Left forelimb (tissue), 1 donor: ENCODE measurements at places on chromosomes 2 and 18.

DNA sequence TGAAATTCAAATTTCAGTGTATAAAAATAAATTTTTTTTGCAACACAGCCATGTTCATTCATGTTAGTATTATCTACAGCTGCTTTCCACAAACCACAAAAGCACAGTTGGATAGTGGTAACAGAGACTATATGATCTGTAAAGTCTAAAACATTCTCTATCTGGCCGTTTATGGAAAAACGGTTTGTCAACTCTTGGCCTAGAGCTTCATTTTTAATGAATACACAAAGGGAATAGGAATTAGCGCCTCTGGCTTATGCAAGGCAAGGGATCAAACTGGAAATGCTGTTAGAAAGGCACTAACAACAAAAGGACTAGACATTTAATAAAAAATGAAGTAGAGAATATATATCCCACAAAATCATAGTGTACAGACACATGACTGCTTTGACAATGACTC lies 211.9 kb downstream of the EXOC6B start:
- no peak for DNase-seq

GRCh38 chr2:47617523-47618271 lies 165.2 kb upstream of the MSH6 start:
- peak; percentile 22 for DNase-seq

DNA sequence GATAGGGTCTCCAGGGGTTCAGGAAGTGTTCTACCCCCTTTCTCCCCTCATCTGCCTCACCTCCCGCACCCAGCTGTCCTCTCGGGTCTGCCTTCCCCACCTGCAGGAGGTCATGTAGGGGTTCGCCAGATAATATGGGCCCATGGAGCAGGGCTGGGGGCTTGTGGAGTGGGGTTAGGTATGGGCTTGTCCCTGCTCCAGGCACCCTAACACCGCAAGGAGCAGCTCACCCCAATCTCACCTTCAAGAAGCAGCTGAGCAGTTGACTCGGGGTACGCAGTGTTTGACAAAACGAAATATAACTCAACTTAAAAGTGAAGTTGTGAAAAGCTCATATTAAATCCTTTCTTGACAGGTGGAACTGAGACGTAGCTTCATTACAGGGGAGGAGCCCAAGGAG lies 99.6 kb downstream of the CTIF start:
- no peak for DNase-seq

- DNase-seq: no peak
These were observed 9.0 kb downstream of the TM4SF20 start for GRCh38 chr2:227370092-227370491.

DNA sequence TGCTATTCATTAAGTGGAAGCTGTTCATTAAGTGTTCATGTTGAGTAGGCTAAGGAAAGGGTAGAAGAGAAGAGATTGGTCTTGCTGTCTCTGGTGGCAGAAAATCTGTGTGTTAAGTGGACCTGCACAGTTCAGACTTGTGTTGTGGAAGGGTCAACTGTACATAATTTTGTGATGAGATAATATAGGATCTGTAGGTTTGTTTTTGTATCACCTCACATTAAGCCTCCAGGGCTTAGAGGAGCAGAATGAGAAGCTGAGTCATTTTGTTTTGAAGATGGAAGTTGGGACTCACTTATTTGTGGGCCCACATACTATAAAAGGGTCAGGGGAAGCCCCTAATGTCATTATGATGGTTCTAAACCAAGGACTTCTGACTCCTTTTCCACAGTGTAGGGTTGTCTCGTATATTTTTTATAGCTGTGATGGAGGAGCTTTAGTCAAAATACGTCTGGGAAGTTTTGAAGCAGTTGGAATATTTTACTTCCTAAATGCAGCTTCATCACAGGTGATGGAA lies 18.2 kb downstream of the PMS1 start:
- DNase-seq: no peak

GRCh38 chr2:137870682-137871081 lies 93.6 kb upstream of the HNMT start:
- DNase-seq: no peak

GRCh38 chr2:200466425-200467418 lies 43.1 kb downstream of the KCTD18 start:
- no peak for DNase-seq

GRCh38 chr2:182866095-182866460 lies 359 bp downstream of the FRZB start:
- no peak for DNase-seq

DNA sequence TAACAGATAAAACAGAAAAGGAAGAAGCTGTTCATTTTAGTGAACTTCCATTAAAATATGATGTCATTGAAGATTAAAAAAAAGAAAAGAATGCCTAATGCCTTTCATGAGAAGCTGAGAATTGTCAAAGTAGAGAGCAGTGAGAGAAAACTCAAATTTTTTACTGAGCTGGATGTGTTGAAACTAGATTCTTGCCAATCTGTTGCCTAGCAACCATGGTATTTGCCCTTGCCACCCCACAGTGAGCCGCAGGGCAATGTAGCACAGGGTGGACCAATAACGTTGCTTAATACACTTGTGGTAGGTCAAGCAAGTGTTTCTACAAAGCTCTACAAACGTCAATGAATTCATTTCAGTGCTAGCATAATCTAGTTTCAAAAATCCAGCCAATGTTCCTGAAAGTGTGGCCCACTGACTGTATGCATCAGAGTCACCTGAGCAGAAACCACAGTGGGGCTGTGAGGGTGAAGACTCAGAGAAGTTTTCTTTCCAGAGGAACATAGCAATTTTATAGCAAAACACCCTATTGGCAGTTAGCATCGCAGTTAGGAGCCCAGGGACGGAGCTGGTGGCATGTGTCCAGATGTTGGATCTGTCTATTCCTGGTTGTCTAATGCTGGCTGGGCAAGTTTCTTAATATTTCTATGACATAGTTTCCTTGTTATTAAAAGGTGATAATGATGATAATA lies 132.2 kb downstream of the DOCK10 start:
- DNase-seq: peak; percentile 75

DNA sequence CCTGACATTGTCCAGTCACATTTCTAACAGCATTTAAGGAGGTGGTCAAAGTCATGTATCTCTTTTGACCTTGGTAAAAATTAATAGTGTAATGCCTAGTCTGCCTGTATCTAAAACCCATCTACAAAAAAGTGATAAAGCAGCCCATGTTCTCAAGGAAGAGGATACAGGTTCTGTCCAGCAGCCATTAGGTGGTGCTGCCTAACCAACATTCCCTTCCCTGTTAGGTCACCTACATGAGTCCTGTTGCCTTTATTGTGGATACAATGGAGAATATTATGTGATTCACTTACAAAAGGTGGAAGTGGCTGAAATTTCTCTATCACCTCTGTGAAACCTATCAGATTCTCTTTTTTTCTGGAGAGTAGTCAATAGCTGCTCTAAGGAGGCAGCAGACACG lies 52.5 kb downstream of the AQP4 start:
- no peak for DNase-seq

DNA sequence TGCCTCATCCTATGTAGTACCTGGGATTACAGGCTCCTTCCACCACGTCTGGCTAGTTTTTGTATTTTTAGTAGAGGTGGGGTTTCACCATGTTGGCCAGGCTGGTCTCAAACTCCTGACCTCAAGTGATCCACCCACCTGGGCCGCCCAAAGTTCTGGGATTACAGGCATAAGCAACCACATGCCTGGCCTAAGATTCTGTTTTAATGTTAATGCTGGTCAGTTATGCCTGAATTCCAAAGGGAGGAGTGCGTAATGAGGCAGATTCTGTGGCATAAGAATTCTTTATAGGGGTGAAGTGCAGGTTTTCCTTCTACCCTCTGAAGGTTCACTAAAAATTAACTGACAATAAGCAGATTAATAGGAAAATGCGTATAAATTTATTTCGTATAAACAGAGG lies 1343.8 kb upstream of the LRRTM1 start:
- no peak for DNase-seq

- DNase-seq: no peak
These were observed 279.7 kb downstream of the NRXN1 start for GRCh38 chr2:50752237-50752636.

DNA sequence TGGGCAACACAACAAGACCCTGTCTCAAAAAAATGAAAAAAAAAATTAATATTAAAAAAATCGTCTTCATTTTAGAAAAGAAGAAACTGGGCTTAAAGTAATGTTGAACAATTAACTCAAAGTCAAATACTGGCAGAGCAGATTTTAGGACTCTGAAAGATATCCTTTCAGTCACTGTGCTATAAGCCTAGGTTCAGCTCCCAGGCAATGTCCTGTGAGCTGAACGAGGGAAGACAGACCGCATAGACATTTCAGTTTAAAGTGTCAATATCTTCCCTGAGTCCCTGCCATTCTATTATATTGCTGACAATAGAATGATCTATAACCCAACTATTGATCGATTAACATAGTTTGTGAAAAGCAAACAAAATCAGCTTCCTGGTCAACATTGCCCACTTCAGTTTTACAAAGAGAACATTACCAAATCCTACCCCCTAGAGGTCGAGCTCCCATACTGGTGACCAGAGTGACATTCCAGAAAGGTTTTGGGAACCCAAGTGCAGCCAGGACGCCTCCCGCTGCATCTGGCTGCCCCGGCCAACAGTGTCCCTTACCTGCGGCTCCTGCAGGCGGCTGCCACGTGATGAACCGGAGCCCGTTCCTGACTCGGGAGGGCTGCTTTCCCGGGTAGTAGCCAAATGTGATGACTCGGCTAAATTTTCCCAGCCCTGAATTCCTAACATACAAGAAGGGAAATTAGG lies 639 bp downstream of the MRO start:
- no peak for DNase-seq

GRCh38 chr18:23569299-23570063 lies 16.8 kb downstream of the NPC1 start:
- no peak for DNase-seq
